ENCODE measurements at places on chromosomes 6 and 20. TPM values are rescaled to one million over a fixed set of nuclear protein-coding genes. Genes with fewer than 3 reads are reported as not detected.
A peak's percentile ranks its signal among the peaks of the same experiment; 100 is the strongest.

- H3K4me1 ChIP-seq = no peaks in the 10 kb centered on the region
- no peaks in the 10 kb centered on the region for H3K27me3 ChIP-seq
- DNase-seq = no peak
- no peak overlapping the region for H3K4me3 ChIP-seq
These were observed 102.6 kb upstream of the GJE1 start for GRCh38 chr6:142030115-142030619.

Gene CDH26
- total RNA-seq = 4.4 TPM

DNA sequence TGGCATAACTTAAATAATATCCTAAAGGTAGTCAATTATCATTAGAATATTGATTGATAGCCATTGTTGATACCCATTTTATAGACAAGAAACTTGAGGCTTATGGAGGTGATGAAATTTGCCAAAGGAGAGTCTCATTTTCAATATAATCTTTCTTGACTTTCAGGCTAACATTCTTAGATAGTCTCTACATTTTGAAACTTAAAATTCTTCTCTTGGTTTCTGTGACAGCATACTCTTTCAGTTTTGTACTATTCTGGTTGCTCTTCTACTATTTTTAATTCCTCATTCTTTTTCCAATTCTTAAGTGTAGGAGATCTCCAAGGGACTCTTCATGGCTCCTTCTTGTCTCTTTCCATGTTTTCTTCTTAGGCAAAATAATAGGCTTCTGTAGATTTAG is 3.7 kb upstream of the SH3BGRL2 start:
- no peaks in the 10 kb centered on the region for H3K4me1 ChIP-seq
- no peak overlapping the region for H3K27ac ChIP-seq
- H3K4me3 ChIP-seq = no peak overlapping the region
- H3K36me3 ChIP-seq = no peaks in the 10 kb centered on the region

DNA sequence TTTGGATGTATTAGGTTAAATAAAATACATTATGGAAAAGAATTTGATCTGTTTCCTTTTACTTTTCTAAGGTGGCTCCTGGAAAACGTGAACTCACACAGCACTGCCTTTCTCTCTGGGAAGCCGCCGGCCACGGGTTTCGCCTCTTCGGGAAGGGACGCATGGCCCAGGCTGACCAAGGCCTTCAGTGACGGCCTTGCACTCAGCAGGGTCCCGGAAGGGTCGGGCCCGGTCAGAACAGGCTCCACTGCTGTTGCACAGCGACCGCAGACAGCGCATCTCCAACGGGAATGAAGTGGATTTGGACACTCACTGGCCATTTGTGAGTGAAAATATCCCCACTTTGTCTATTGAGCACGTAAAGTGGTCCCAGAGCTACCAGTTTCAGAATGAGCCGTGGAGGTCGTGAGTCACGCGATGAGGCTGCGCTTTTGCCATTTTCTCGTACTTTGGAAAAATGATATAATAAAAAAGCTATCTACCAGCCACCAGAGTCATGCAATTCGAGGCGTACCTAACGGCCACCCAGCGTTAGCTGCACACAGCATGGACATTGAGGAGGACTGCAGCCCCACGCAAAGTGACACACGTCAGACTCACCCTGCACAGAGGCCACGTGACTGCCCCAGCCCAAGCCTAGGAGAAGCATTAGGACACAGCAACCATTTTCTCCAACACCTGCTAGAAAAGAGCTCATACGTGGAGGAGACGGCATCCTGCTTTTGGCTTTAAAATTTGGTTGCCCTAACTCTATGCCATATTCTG is 244.3 kb downstream of the TTLL2 start:
- no peaks in the 10 kb centered on the region for H3K36me3 ChIP-seq
- DNase-seq = no peak
- no peak overlapping the region for H3K27ac ChIP-seq
- no peaks in the 10 kb centered on the region for H3K4me1 ChIP-seq
- no peaks in the 10 kb centered on the region for H3K27me3 ChIP-seq
- no peak overlapping the region for H3K4me3 ChIP-seq

Gene OGFR
- 73.6 TPM for total RNA-seq

- no peak overlapping the region for H3K27ac ChIP-seq
- H3K4me3 ChIP-seq = peak overlapping the region; percentile 29
- no peaks in the 10 kb centered on the region for H3K36me3 ChIP-seq
- no peaks in the 10 kb centered on the region for H3K27me3 ChIP-seq
- peaks cover 26% of the 10 kb centered on the region for H3K4me1 ChIP-seq
These were observed 1.3 kb downstream of the LKAAEAR1 start for GRCh38 chr20:64082820-64083377.

DNA sequence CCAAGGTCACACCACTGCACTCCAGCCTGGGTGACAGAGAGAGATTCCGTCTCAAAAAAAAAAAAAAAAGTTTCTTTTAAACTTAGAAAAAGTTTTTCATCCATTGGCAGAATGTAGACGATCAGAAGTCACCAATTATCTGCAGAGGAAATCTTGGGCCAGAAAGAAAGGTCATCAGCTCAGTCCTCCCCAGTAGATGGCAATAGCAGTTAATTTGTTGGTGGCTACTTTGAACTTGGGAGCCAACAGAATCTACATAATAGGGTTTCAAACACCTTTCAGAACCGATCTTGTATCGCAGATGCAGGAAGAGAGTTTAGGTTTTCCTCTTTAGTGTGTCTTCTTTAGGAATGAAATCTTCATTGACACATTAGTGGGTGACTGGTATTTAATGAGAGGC is 41.7 kb downstream of the LBP start:
- H3K27me3 ChIP-seq = no peaks in the 10 kb centered on the region
- no peak overlapping the region for H3K27ac ChIP-seq
- DNase-seq = no peak
- no peaks in the 10 kb centered on the region for H3K4me1 ChIP-seq
- no peaks in the 10 kb centered on the region for H3K36me3 ChIP-seq

- peak overlapping the region; percentile 100 for H3K4me3 ChIP-seq
- H3K4me1 ChIP-seq = peaks cover 40% of the 10 kb centered on the region
- peak overlapping the region; percentile 88 for H3K27ac ChIP-seq
- H3K27me3 ChIP-seq = no peaks in the 10 kb centered on the region
These were observed 1.1 kb downstream of the RNF114 start for GRCh38 chr20:49937027-49937929.

GRCh38 chr6:126054802-126055201 is 68.5 kb downstream of the TRMT11 start:
- no peaks in the 10 kb centered on the region for H3K36me3 ChIP-seq
- DNase-seq = no peak
- H3K4me1 ChIP-seq = no peaks in the 10 kb centered on the region
- no peak overlapping the region for H3K27ac ChIP-seq
- no peak overlapping the region for H3K4me3 ChIP-seq

Gene AURKA
- total RNA-seq = 1.7 TPM

GRCh38 chr6:44133003-44133931 is 5.9 kb downstream of the TMEM63B start:
- no peak overlapping the region for H3K4me3 ChIP-seq
- no peaks in the 10 kb centered on the region for H3K27me3 ChIP-seq
- no peak overlapping the region for H3K27ac ChIP-seq
- DNase-seq = no peak

Gene HIVEP1
- 16.6 TPM for total RNA-seq

GRCh38 chr6:144390202-144390601 is 105.1 kb downstream of the UTRN start:
- H3K27ac ChIP-seq = no peak overlapping the region
- peaks cover 35% of the 10 kb centered on the region for H3K4me1 ChIP-seq
- H3K27me3 ChIP-seq = no peaks in the 10 kb centered on the region

Gene ACTL10
- total RNA-seq = 6.0 TPM

DNA sequence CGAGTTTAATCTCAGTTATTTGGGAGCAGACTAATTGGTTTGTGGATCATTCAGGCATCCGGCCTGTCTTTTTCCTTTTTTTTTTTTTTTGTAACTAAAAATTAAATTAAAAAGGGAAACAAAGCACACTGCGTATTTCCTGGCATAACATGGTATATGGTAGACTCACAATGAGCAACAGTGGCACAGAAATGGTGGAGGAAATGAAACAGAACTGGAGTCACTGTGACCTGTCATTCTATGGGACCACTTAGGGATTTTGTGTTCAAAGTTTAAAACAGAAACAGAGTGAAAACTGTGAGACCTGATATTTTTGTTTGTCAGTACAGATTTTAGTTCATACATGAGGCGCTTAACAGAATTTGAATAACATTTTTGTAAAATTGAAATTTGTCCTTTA is 4.8 kb upstream of the CD93 start:
- no peaks in the 10 kb centered on the region for H3K36me3 ChIP-seq
- DNase-seq = no peak
- no peak overlapping the region for H3K4me3 ChIP-seq
- H3K4me1 ChIP-seq = peaks cover 13% of the 10 kb centered on the region
- no peaks in the 10 kb centered on the region for H3K27me3 ChIP-seq

Gene SLC4A11
- 0.35 TPM for total RNA-seq

GRCh38 chr20:50913690-50914375 is 17.4 kb downstream of the ADNP start:
- H3K36me3 ChIP-seq = no peaks in the 10 kb centered on the region
- DNase-seq = no peak
- H3K4me3 ChIP-seq = no peak overlapping the region
- no peaks in the 10 kb centered on the region for H3K27me3 ChIP-seq
- H3K27ac ChIP-seq = no peak overlapping the region
- peaks cover 88% of the 10 kb centered on the region for H3K4me1 ChIP-seq

DNA sequence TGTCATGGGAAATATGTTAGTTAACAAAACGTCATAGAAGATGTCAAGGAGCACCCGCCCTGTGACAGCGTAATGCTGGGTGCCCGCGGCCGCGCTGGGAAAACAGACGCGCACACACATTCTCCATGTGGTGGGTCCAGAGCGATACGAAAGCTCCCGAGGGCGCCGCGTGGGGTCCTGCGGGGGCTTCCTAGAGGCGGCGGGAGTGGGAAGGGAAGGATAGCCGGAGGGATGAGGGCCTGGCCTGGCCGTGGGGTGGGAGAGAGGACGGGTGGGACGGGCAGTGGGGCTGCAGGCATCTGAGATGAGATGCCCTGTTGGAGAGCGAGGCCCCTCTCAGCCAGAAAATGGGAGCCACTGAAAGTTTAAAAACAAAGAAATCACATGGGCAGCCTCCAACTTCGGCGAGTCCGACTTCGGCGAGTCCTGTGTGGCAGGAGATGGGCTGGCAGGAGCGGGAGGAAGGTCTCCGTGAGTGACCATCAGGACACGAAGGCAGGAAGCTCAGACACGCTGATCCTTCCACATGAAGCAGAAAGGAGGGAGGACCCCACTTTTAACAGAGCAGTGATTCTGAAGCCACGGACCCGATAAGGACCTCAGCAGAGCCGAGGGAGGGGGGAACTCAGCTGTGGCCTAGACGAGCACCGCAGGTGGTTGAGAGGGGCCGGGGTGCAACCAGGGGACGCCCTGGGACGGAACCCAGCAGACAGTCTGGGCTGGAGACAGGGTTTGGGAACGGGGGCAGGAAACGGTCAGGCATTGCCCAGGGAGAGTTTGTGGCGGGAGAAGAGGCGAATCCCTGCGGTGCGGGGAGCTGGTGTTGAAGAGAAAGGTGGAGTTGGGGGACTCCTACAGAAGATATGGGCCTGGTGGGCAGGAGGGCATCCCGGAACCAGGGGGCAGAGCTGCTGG is 114.1 kb upstream of the FRMD1 start:
- H3K4me1 ChIP-seq = no peaks in the 10 kb centered on the region
- H3K27ac ChIP-seq = no peak overlapping the region
- H3K4me3 ChIP-seq = no peak overlapping the region

DNA sequence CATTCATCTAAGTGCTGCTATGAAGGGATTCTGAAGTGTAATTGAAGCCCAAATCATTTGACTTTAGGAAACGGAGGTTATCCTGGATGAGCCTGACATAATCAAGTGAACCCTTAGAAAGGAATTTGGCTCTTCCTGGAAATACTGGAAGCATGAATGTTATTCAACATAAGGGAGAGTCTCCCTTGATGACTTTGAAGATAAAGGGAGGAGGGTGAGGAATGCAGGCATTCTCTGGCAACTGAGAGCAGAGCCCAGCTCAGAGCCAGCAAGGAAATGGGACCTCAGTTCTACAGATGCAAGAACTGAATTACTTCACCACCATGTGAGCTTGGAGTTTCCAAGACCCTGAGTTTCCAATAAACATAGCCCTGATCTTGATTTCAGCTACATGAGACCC is 168.2 kb downstream of the DLL1 start:
- no peaks in the 10 kb centered on the region for H3K36me3 ChIP-seq
- no peaks in the 10 kb centered on the region for H3K4me1 ChIP-seq
- no peak for DNase-seq

- H3K4me3 ChIP-seq = peak overlapping the region; percentile 82
- DNase-seq = no peak
- H3K27ac ChIP-seq = peak overlapping the region; percentile 99
- H3K4me1 ChIP-seq = peaks cover 54% of the 10 kb centered on the region
These were observed 2.1 kb downstream of the ZC3H12D start for GRCh38 chr6:149482545-149483333.

Gene DYNLRB1
- total RNA-seq = 81.0 TPM

Gene NRSN2
- total RNA-seq = 0.52 TPM

GRCh38 chr6:89745096-89745495 is 74.5 kb downstream of the MDN1 start:
- H3K4me3 ChIP-seq = no peak overlapping the region
- H3K27ac ChIP-seq = no peak overlapping the region
- no peaks in the 10 kb centered on the region for H3K27me3 ChIP-seq
- DNase-seq = no peak
- H3K4me1 ChIP-seq = no peaks in the 10 kb centered on the region
- peaks cover 39% of the 10 kb centered on the region for H3K36me3 ChIP-seq

Gene SPATA2
- 9.3 TPM for total RNA-seq

GRCh38 chr6:141548966-141549365 is 583.8 kb upstream of the GJE1 start:
- H3K4me1 ChIP-seq = peaks cover 2% of the 10 kb centered on the region
- H3K4me3 ChIP-seq = no peak overlapping the region
- H3K36me3 ChIP-seq = no peaks in the 10 kb centered on the region
- no peak for DNase-seq
- no peaks in the 10 kb centered on the region for H3K27me3 ChIP-seq
- H3K27ac ChIP-seq = no peak overlapping the region

All from CD4-positive, alpha-beta memory T cell (primary cell).